Hepatic stellate cell (primary cell): ENCODE measurements at places on chromosomes 1 and 21.

DNA sequence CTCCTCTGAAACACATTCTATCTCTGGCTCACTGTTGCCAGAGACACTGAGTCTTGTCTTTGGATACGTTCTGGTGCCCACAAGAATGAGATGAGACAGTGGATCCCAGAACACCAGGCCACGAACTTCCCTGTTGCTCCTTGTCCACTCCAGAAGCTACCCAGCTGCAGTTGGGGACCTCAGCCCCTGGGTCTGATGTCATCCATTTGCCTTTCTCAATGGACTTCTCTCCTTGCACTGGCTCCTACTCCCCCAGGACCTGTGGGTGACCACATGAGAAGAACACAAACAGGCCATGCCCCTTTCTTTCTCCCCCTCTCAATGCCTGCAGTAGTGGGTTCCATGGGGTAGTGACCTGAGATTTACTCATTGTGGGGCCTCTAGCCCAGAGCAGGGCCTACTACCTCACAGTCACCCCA is 5.9 kb downstream of the NBPF1 start:
- no peak for DNase-seq

GRCh38 chr21:45333583-45334121 is 46.0 kb upstream of the POFUT2 start:
- DNase-seq: no peak

- no peak for DNase-seq
Observed at GRCh38 chr1:237384213-237384612, 342.2 kb downstream of the RYR2 start.

DNA sequence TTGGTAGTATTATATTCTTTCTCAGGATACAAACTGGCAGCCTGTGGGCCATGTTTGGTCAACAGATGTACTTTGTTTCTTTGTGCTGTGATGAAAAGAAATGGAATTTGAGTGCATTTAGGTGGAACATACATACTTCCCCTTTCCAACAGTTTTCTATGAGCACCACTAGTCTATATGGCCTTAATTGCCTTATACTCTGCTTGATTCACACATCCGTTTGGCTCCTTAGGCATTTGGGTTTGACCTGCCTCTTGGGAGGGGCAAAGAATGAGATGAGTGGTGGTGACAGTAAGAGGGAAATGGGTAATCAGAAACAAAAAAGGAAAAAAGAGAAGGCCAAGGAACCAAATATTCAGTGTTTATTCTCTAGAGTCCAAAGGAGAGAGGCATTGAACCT is 17.0 kb downstream of the CFAP126 start:
- DNase-seq: no peak

- no peak for DNase-seq
Observed at GRCh38 chr1:51968632-51969031, 21.9 kb downstream of the RAB3B start.

DNA sequence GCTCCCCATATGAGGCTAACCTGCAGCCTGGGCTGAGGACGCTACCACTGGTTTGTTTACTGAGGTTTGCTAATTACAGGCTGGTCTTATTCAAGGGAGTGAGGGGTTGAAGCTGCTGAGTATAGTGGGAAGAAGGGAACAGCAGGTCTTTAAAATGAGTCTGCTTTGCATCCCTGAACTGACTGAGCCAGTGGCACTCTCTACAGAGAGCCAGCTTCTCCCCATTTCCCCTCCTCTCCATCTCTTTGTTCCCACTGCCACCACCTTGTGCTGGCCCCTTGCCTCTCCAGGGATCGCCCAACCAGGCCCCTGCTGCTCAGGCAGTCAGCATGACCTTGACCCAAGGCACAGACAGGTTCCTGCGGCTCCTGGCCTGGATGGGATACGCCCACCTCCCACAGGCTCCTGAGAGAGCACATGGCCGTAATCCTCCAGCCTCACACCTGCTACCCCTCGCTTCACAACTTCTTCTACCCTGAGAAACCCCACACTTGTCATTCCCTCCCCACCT is 45.0 kb downstream of the IER5 start:
- DNase-seq: no peak

GRCh38 chr1:98897479-98897878 is 107.2 kb downstream of the PLPPR5 start:
- no peak for DNase-seq
